Activated CD4-positive, alpha-beta T cell treated with anti-CD3 and anti-CD28 coated beads, Interleukin-2, amount 50 U/mL, for 24 hours (primary cell): ENCODE measurements at places on chromosomes 2 and 18.

DNA sequence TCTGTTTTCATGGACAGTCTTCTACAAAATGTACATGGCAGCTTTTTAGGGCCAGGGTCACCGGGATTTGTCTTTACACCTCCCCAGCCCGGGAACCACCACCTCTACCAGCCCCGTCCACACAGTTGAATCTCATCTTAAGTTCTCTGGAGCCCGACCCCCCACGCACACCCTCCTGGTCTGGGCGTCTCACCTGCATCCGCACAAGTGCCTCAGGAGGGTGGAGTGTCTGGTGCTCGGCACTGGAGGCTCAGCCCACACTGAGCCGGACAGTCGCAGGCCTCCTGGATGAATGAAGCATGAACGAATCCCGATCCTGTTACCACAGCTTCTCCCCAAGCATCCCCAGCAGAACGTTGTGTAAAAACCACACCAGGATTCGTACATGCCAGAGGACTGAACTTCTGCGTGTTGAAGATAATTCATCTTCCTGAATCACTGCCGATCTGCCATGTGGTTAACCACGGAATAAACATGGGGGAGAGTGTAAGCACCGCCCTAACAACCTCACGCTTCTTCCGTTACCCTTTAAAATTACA, 162.0 kb downstream of the RTP5 start:
- DNase-seq: no peak

DNA sequence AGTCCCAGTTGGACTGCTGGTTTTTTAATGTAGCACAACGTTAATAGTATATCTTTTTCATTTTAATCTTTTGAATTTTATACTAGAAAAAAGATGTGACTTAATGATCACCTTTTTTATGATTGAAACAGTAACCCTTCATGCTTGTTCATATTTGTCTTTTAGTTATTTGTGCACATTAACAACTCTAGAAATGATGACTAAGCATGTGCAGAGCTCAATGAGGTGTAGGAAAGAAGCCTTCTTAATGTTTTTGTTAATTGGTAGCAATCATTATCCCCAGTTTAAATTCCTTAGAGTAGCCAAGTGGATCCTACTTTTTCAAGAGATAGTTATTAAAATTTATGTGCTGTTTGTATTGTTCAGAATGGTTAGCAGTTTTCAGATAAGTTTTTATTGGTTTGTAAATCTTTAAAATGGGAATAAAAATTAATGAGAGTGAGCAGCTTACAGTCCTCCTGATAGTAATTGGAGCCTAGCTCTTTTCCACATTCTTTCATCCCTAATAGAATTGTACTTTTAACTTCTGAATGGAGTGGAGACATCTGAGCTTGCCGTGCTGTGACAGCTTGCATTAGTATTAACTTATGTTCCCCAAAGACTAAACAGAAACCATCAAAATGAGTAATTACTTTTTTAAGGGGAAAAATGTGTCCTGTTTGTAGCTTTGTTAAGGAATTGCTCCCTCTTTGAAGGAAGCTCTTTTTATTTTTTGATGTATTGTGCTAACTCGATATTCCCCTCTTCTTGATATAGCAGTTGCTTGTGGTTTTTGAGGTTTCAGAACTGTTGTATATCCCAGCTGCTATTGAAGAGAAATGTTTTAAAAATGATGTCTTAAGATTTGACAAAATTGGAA, 17.3 kb downstream of the PIK3C3 start:
- DNase-seq: no peak

DNA sequence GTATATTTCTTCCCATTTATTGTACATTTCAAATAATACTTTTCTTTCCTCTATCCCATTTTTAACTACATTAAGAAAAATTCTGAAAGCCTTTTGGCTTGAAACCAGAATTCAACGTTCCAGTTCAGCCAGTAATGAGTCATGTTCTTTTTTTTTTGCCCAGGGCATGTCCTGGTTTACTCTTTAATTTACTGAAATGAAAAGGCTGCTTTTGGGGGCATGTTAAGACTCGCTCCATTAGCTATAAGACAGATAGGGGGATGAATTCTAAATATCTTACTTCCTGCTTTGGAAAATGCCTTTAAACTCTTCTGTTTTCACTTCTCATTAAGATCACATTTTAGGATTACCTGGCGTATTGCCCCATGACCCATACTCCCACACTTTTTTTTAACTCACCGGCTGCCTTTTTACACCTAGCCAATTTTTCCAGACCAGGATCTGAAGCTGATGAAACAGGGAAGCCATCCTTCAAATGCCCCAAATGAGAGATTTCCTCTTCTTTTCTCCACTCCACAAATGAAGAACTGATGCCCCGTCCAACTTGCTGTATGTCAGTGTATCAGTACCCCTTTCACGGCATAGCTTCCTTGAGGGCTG, 585 bp downstream of the ABCA12 start:
- no peak for DNase-seq

DNA sequence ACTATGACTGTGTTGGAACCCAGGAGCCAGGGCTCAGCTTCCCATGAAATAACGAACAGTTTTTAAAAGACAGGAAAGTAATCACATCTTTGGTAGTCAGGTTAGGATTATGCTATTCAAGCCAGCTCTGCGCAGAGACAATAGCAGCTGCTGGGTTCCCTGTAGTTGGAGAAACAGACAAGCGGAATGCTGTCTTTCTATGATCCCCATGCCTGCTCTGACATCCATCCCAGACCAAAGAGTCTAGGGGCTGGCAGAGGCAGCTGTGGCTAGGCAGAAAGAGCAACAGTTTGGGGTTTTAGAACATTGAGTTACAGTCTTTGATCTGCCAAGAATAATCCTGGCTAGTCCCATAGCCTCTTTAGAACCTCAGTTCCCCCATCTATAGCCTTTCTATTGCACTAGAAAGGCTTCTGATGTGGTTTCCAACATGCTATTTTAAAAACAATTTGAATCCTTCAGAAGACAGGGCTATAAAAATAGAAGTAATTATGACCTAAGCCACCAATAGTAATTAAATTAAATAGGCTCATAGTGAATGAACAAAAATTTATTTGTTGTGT, 146.8 kb downstream of the MTX2 start:
- DNase-seq: no peak

GRCh38 chr2:231720987-231721966, 13.0 kb downstream of the PTMA start:
- DNase-seq: no peak

- no peak for DNase-seq
These were observed 471.6 kb downstream of the DLGAP1 start for GRCh38 chr18:3983351-3983969.

DNA sequence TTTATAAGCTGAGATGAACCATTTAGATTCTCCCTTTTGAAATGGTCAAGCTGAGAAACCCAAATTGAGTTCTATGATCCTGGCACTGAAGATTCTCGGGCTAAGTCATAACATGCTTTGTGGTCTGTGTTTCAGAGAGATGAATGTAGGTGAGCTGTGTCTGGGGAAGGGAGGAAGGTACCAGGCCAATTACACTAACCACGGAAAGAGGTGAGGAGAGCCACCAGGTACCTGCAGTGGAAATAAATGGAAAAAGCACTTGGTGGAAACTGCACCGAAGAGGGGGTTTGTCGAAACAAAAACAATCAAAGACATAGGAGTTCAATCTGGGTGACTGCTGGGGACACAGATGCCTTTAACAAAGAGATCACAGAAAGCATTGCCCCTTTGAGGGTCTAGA, 963 bp upstream of the MRPL44 start:
- no peak for DNase-seq

- DNase-seq: peak; percentile 65
These were observed 20.4 kb downstream of the IFIH1 start for GRCh38 chr2:162297925-162298552.

DNA sequence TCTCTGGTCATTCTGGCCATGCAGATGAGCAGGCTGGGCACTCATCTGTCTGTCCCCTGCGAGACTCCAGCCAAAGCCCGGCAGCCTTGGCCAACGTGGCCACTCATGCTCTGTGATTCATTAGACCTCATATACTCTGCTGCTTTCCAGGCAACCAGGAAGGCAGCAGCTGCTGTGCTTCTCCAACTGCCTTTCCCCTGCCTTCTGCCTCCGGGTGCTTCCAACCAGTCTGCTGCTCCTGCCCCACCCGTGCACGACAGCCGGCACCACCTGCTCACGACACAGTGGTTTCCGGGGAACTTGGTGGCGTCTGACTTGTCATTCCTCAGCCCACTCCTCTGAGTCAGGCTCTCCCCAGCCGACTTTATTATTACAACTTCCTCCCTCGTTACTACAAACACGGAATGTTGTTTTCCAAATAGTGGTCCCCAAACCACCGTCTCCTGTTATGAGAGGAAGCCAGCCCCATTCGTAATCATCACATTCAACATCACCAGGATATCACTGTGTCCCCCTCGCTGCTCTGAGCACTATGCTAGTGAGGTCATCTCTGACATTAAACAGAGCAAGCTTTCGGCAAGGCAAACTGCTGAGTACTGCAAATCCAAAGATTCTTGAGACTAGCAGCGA, 392.4 kb downstream of the ALK start:
- no peak for DNase-seq

DNA sequence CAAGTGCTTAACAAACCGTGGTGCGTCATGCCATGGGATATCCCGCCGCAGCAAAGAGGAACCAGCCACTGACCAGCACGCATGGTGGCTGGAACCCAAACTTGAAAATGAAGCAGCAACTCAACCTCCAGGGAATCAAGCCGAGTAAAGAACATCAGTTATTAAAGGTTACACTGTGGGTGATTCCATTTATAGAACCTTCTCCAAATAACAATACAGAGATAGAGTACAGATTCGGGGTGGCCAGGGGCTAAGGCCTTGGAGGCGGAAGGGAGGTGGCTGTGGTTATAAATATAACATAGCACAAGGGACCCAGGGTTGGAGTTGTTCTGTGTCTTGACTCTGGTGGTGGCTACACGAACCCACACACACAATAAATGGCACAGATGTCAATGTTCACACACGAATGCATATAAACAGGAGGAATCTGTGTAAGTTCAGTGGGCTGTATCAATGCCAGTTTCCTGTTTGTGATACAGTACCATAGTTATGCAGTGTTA, 123.1 kb downstream of the EIPR1 start:
- DNase-seq: no peak

- DNase-seq: no peak
These were observed 107.3 kb downstream of the TMEFF2 start for GRCh38 chr2:192087398-192087958.

DNA sequence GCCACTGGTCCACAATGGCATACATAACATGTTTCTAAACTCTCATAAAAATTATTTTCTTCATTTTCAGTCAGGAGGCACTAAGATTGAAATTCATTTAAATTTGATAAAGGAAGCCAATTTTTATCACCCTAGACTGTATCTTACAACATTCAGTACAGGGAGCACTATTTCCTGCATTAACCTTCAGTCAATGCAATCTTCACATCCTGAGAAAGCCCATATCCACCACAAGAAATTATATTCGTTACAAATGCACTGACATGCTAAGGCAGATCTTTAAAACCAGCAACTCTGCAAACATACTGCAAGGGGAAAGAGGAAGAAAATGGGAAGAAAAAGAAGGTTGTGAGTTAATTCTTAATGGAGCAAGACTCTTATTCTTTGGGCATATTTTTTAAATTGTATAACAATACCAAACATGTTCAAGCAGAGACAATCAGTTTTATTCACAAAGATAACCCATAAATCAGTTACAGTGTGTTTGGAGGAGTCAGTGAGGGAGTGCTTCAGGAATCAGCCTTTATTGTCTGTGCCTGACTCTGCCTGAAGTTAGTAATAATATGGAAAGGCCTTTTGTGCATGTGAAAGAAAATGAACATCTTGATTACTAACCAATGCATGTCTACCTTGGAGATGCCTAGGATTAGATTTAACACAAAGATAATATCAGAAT, 370.1 kb downstream of the FBXO15 start:
- DNase-seq: no peak

GRCh38 chr2:234002281-234002680, 48.2 kb upstream of the SPP2 start:
- DNase-seq: no peak

DNA sequence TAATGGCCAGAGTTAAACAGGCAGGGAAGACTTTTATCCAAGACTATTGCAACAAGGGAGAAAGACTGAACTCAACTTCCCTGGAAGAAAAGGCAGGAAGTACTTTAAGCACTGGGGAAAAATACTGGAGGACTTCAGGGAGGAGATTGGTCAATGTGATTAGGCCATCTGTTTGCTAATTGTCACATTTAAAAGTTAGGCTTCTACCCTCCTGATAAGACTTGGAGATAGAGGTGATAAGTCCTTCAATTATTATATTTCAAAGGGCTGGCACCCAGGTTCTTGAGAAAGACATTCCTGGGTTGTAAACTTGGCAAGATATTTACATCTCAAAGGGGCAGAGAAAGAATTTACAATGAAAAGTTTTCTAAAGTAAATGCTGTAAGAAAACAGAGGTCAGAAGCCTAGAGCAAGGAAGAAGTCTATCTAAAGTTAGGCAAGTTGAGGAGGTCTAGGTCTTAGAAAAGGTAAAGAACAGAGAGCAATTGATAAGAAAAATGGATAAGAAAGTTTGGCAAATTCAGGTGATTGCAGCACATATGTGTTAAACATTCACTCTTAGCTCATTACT, 48.4 kb downstream of the DTNA start:
- no peak for DNase-seq

GRCh38 chr2:40680547-40680946, 228.7 kb upstream of the SLC8A1 start:
- DNase-seq: no peak

- DNase-seq: no peak
These were observed 57.4 kb upstream of the PCBP1 start for GRCh38 chr2:70029814-70030409.

DNA sequence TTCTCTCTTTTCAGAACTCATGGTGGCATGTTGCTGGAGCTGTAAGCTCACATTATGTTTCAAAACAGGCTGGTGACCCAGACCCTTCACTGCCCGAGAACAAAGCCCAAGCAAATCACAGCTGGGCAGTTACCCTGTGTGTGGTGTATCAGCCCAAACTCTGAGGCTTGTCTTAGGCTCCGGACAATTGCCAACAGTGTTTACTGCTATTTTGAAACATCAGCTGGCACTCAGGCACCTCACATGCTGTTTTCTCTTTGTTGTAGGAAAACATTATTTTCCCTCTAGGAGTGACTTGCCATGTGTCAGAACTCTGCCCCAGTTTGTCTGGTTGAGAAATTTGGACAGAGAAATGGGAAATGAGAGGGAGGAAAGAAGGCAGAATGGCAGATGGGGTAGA, 237.6 kb upstream of the APCDD1 start:
- no peak for DNase-seq

GRCh38 chr2:51624995-51625394, 593.1 kb upstream of the NRXN1 start:
- DNase-seq: no peak

DNA sequence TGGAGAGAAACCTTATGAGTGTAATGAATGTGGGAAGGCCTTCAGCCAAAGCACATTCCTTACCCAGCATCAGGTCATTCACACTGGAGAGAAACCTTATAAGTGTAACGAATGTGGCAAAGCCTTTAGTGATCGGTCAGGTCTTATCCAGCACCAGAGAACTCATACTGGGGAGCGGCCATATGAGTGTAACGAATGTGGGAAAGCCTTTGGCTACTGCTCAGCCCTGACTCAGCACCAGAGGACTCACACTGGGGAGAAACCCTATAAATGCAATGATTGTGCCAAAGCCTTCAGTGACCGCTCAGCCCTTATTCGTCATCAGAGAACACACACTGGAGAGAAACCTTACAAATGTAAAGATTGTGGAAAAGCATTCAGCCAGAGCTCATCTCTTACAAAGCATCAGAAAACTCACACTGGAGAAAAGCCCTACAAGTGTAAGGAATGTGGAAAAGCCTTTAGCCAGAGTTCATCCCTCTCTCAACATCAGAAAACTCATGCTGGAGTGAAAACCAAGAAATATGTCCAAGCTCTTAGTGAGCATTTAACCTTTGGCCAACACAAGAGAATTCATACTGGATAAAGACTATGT, 7.8 kb downstream of the ZNF892 start:
- no peak for DNase-seq

GRCh38 chr2:62329797-62330196, 133.9 kb downstream of the B3GNT2 start:
- no peak for DNase-seq
